ENCODE measurements at places on chromosomes 12 and 14.

- DNase-seq = no peak
Observed at GRCh38 chr14:69002069-69002468, 23.0 kb upstream of the ACTN1 start.

DNA sequence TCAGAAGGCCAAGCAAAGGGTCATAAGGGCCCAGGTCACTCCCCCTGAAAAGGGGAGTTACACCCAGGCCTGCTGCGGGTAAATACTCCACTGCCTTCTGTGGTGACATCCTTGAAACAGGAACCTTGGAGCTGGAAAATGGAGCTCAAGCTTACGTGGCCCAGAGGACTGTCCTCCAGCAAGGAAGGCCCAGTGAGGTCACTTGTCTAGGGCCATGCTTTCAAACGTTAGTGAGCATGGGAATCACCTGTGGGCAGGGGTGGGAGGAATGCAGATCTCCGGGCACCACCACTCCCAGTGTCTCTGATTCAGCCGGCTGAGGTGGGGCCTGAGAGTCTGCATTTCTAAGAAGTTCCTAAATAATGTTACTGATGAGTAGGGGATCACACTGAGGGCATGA lies 140.5 kb upstream of the CCND2 start:
- no peak for DNase-seq

GRCh38 chr12:52333321-52333720 lies 12.1 kb upstream of the KRT83 start:
- DNase-seq = no peak

DNA sequence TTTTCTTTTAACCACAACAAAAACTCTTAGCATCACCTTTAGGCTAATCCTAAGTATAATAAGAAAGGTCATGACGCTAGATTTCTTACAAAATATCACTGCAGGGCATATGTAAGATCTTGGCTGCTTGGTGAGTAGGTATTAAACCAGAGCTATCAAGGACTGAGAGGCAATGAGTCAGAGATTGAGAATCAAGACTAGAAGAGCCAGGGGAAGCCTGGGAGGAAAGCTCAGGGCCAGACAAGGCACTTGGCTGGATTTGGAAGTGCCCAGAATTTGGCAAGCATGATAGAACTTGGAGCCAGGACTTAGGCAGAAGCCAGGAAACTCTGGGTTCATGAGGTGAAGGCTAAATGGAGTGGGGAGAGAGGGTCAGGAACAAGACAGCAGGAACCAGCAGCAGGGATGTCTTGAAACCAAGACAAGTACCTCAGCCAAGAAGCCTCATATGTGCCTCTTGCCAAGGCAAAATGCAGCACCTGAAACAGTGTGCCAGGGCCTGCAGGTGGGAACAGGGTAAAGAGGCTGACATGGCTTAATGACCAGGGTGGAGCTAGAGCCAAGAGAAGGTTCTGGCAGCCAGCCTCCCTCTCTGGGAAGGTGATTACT lies 49.9 kb downstream of the PTHLH start:
- no peak for DNase-seq

DNA sequence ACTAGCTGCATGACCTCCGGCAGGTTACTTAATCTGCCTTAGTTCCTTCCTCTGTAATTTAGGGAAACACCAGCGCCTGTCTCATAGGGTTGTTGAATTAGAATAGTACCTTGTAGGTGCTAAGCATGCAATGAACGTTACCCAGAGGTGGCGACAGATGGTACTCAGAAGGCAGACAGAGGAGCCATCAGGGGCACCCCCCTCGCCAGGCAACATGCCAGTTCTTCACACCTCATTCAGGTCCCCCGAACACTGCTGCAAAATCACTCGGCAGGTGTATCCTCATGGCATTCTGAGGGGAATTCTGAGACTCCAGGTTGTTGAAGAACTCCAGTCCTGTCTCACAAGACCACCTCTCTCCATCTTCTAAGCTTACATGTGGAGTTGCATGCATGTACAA lies 10.1 kb downstream of the ISM2 start:
- no peak for DNase-seq

DNA sequence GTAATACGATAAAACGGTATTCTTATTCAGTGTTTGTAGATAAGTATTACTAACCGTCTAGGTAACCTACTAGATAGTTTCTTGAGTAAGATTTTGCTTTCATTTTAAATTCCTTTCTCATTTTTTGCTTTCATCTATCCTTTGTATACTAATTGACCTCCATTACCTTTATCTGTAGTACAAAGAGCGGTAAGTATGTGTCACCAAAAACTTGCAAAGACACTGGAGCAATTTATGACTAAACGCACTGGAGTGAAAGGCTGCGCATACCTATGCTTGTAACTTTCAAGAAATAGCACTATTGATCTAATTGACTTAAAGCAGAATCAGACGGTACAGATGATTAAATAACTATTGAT lies 1.7 kb downstream of the ARHGAP5 start:
- DNase-seq = no peak

DNA sequence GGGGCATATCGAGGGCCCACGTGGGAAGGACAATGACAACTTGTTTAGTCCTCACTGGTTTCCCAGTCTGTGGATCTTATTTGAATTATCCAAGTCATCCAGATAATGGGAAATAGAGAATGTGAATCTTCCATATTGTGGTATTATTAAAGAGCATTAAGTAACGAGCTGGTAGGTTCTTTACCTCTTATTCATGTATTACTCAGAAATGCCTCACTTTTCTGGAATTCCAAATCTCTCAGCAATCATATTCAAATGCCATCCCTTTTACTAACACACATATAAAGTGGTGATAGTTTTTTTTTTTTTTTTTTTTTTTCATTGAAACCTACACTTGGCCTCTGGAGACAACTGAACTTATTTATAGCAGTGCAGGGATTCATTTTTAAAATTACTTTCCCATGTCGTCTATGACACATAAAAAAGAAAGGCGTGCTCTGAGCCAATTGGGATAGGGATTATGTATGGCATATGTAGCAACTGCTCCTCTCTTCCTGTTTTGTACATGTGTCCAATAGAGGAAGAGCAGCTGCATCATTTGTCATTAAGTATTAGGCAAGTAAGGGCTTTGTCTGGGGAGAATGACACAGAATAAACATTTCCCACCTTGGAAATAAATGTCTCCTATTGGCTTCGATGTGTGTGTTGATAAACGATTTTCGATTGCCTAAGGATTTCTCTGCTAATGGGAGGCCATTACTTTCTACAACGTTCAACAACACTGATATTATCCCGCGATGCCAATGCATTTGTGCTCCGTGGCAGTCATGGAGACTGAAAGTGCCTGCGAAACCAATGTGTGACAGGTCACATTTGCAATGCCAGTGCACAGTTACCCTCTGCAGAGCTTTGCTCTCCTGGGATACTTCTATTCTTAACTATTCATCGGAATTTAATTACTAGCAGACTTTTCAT lies 78.6 kb upstream of the IFNG-AS1 start:
- DNase-seq = no peak

GRCh38 chr12:76445462-76445861 lies 97.2 kb upstream of the BBS10 start:
- DNase-seq = no peak

GRCh38 chr12:1287446-1287975 lies 296.5 kb downstream of the ERC1 start:
- no peak for DNase-seq

GRCh38 chr14:58368956-58369355 lies 26.8 kb upstream of the TOMM20L start:
- no peak for DNase-seq

DNA sequence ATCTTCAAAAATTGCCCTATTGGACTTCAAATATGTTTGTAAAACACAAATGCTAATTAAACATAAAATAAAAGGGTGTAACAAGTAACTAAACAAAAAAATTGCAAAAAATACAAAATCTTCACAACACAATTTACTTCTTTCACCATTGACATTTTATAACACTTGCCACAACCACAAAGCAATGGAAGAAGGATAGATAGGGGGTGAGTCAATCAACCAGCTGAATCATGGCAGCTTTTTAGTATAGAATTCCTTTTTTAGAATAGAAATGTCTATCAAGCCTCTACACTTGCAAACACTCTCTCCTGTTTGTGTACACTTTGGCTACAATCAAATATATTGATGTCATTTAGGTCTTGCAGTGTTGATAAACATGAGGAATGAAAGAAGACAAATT lies 232.7 kb downstream of the SLC16A7 start:
- no peak for DNase-seq

All from T-helper 1 cell (primary cell).